ENCODE measurements at places on chromosomes 12 and 14. TPM values are rescaled to one million over a fixed set of nuclear protein-coding genes. Genes with fewer than 3 reads are reported as not detected.

ERP27 gene
- polyA plus RNA-seq = 0.64 TPM

FAM90A1 gene
- not detected for polyA plus RNA-seq

RAD51AP1 gene
- polyA plus RNA-seq = 6.0 TPM

- no peaks in the 10 kb centered on the region for H3K4me1 ChIP-seq
- no peak overlapping the region for H3K4me3 ChIP-seq
- no peak for DNase-seq
- no peaks in the 10 kb centered on the region for H3K36me3 ChIP-seq
Observed at GRCh38 chr14:97644365-97644764, 847.2 kb downstream of the VRK1 start.

- no peaks in the 10 kb centered on the region for H3K27me3 ChIP-seq
- H3K4me1 ChIP-seq = peaks cover 28% of the 10 kb centered on the region
- DNase-seq = no peak
- no peak overlapping the region for H3K4me3 ChIP-seq
Observed at GRCh38 chr14:61099216-61099835, 118.3 kb downstream of the SLC38A6 start.

GRCh38 chr14:69573831-69574262 lies 824 bp downstream of the CCDC177 start:
- DNase-seq = no peak
- no peaks in the 10 kb centered on the region for H3K36me3 ChIP-seq

CLEC4D gene
- not detected for polyA plus RNA-seq

GRCh38 chr14:74014299-74014698 lies 4.8 kb downstream of the ENTPD5 start:
- no peak for DNase-seq
- no peak overlapping the region for H3K27ac ChIP-seq
- H3K36me3 ChIP-seq = no peaks in the 10 kb centered on the region
- H3K4me1 ChIP-seq = no peaks in the 10 kb centered on the region
- no peaks in the 10 kb centered on the region for H3K27me3 ChIP-seq
- no peak overlapping the region for H3K4me3 ChIP-seq

LMNTD1 gene
- 0.32 TPM for polyA plus RNA-seq

DNA sequence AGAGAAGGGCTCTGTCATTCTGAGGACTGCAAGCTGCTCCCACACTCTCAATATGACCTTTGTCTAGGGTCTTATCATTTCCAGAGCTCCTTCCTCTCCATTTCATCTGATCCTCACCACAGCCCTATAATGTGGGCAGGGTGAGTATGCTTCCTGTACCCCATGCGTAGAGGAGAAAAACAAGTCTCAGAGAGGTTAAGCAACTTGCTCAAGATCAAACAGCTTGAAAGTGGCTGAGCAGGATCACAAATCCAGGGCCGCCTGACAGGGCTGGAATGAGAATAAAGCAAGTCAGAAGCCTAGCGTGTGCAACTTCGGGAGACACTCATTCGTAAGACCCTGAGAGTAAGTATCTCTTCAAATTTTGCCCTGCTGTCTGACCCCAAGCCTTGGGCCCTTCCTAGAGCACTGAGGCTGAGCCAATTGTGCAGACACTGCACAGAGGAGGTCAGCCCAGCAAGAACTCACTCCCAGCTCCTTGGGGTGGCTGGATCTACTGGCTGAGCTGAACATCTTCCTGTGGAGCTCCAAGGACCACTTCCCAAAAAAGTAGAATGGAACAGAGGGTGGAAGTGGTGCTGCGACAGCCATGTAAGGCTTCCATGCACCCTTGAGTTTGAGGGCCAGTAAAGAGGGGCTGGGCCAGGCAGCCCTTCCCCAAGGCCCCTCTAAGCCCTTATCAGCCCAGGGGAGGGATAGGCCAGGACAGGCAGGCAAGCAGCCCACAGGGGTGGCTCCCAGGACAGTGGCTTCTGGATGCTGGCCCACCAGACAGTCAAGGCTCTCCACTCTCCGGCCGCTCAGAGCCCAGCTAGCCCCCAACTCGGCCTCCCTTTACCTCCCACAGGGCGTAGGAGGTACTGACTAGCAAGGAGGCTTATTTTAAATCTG lies 10.5 kb downstream of the ZFP36L1 start:
- H3K27me3 ChIP-seq = no peaks in the 10 kb centered on the region
- no peak for DNase-seq
- H3K4me1 ChIP-seq = peaks cover 19% of the 10 kb centered on the region
- H3K4me3 ChIP-seq = no peak overlapping the region

- DNase-seq = no peak
- peak overlapping the region; percentile 99 for H3K27ac ChIP-seq
- H3K36me3 ChIP-seq = no peaks in the 10 kb centered on the region
- H3K27me3 ChIP-seq = no peaks in the 10 kb centered on the region
Observed at GRCh38 chr14:77041881-77042545, 13.5 kb upstream of the IRF2BPL start.

DNA sequence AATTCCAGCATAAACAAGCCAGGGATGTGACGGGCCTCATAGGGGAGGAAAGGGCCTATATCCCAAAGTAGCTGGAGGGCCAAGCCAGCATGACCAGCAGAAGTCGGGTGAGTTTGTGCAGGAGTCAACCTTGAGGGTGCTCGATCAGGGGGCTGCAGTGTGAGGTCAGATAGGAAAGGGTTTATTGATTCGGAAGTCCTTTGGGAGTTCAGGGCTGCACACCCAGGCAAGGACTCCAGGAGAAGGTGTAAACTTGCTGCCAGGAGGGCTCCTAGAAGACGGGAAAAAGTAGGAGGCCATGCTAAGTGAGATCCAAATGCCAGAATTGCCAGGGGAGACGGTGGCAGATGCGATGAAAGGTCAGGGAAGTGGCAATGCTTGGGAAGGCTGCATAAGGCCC lies 3.4 kb upstream of the OAS2 start:
- H3K27me3 ChIP-seq = no peaks in the 10 kb centered on the region
- no peak for DNase-seq
- no peaks in the 10 kb centered on the region for H3K36me3 ChIP-seq
- H3K4me1 ChIP-seq = no peaks in the 10 kb centered on the region

RFX4 gene
- polyA plus RNA-seq = not detected

- H3K36me3 ChIP-seq = no peaks in the 10 kb centered on the region
- DNase-seq = no peak
- H3K4me1 ChIP-seq = no peaks in the 10 kb centered on the region
- no peak overlapping the region for H3K27ac ChIP-seq
Observed at GRCh38 chr14:61891170-61891569, 128.9 kb downstream of the SNAPC1 start.

PAH gene
- not detected for polyA plus RNA-seq

TAS2R8 gene
- not detected for polyA plus RNA-seq

DNA sequence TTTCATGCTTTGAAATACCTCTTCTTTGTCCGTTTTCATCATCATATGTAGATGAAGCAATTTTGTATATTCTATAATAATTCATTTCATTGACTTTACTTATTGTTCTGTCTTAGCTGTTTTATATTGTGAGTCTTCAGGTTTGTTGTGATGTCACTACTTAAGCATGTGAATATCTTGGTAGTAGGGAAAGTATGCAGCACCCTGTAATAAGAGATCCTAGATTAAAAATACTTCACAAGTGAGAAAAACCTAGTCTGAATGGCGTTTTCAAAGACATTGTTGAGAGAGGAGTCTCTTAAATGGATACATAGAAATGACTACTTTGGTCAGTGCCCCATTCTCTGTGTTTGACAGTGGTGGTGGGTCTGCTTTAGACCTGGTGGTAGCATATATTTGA lies 61.4 kb downstream of the SLC16A7 start:
- no peak overlapping the region for H3K4me3 ChIP-seq
- H3K4me1 ChIP-seq = no peaks in the 10 kb centered on the region
- no peak overlapping the region for H3K27ac ChIP-seq
- H3K27me3 ChIP-seq = no peaks in the 10 kb centered on the region
- DNase-seq = no peak

- 0 out of 2 replicates have a peak overlapping the region, but pooled peaks have one; percentile 85 for H3K4me3 ChIP-seq
- H3K36me3 ChIP-seq = no peaks in the 10 kb centered on the region
- H3K27me3 ChIP-seq = no peaks in the 10 kb centered on the region
- peak; percentile 22 for DNase-seq
- H3K27ac ChIP-seq = no peak overlapping the region
- no peaks in the 10 kb centered on the region for H3K4me1 ChIP-seq
Observed at GRCh38 chr12:57630891-57631433, 2.0 kb downstream of the B4GALNT1 start.

DNA sequence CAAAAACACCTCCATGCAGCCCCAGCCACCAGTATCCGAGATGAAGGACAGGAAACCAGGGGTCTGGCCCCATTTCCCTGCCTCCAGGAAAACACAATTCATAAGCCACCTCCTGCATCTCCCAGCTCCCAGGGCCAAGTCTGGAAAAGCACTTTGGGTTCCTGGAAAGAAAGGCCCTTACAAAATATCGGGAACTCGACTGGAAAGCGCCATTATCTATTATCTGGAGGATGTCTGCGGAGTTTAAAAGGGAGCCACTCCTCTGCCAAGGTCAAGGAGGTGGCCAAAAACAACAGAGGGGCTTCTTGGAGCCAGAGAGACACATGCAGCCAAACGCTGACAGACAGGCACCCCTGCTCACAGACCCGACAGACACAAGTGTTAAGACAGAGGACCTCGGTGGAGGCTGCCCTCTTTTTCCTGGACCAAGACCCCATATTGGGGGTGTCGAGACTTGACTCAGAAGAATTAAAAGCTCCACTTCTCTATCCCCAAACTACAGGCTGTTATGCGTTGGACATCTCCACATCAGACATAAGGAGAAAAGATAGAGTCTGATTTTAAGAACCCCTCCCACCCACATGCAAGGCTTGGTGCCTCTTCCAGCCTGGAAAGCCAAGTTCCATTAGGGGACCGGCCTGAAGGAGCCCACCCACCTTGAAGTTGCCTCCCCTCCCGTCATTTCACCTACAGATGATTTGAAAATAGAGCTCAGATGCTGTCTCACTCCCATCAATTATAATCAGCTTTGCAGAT lies 9.6 kb downstream of the ACTN1 start:
- H3K36me3 ChIP-seq = peaks cover 35% of the 10 kb centered on the region
- no peaks in the 10 kb centered on the region for H3K27me3 ChIP-seq
- peak; percentile 40 for DNase-seq
- H3K4me3 ChIP-seq = no peak overlapping the region
- H3K27ac ChIP-seq = peak overlapping the region; percentile 46

DNA sequence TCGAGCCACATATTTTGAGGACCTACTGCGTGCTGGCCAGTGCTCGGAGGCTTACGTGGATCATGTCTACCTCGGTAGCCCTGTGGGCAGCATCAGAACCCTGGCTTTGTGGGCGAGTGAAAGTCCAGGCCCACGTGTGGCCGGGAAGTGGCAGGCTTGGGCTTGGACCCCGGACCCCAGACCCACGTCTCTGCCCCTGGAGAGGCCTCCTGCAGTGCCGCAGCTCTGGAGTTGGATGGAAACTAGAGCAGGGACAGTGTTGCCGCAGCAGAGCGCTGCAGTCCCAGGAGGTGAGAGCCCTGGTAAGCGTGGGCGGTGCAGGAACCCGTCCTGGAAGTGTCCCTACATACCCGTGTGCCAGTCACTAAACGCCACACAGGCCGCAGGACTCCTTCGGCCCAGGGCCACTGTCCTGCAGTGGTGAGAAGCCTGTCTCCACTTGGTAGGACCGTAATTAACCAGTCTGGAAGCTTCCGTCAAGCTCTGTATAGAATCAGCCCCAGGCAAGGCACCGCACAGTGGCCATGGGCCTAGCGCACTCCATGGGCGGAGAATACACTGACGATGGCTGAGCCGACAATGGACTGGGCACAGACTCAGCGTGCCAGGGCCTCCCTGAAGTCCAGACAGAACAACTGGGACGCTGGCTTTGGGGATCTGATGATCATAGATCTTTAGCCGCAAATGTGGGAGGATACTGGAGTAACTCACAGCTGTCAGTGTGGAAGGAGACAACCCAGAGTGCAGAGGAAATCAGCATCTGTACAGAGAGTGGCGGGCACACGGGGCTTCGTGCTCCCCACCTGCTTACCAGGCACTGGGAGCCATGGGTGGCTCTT lies 219.5 kb downstream of the KIF26A start:
- H3K27ac ChIP-seq = no peak overlapping the region
- no peaks in the 10 kb centered on the region for H3K36me3 ChIP-seq
- no peaks in the 10 kb centered on the region for H3K27me3 ChIP-seq
- H3K4me1 ChIP-seq = no peaks in the 10 kb centered on the region
- DNase-seq = peak; percentile 29

GRCh38 chr14:99579120-99579836 lies 24.7 kb downstream of the CCDC85C start:
- H3K36me3 ChIP-seq = no peaks in the 10 kb centered on the region
- H3K4me3 ChIP-seq = no peak overlapping the region
- H3K4me1 ChIP-seq = peaks cover 73% of the 10 kb centered on the region
- H3K27me3 ChIP-seq = no peaks in the 10 kb centered on the region
- H3K27ac ChIP-seq = no peak overlapping the region

DNA sequence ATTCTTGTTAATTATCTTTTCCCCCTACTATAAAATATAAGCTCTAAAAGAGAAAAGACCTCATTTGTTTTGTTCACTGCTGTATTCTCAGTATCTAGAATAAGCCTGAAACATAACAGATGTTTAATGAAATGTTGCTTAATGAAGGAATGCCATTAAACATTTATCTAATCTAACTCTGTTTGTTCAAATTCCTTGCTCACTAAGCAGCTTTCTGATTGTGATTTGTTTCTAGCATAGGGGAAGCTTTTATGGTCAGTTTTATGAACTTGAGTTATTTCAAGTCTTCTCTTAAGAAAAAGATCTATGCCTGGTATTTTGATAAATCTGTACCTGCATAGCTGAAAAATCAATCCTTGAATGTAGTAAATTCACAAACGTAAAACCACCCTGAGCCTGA lies 308.6 kb downstream of the CCDC91 start:
- peaks cover 2% of the 10 kb centered on the region for H3K36me3 ChIP-seq
- no peaks in the 10 kb centered on the region for H3K4me1 ChIP-seq
- H3K4me3 ChIP-seq = no peak overlapping the region
- H3K27me3 ChIP-seq = no peaks in the 10 kb centered on the region

SIX1 gene
- polyA plus RNA-seq = 52.1 TPM

GRCh38 chr14:41606282-41606531 lies 469 bp upstream of the LRFN5 start:
- H3K36me3 ChIP-seq = no peaks in the 10 kb centered on the region
- peaks cover 37% of the 10 kb centered on the region for H3K27me3 ChIP-seq
- H3K4me3 ChIP-seq = peak overlapping the region; percentile 46
- no peak for DNase-seq
- H3K4me1 ChIP-seq = no peaks in the 10 kb centered on the region

DNA sequence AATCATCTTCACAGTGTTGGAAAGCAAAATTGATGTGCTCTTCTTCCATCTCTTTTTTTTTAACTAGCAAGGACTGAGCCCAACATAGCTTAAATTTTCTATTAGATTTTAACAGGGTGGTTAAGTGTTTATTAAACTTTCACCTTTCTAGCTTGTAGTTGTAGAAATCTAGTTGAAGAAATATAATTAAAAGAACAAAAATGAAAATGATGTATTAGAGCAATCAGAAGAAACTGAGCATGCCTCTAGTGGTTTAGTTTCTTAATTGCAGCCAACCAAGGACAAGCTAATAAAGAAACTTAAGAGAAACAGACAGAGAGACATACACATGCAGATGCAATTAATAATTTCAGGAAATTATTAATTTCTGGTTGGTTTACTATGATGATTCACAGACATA lies 673.0 kb upstream of the LMO3 start:
- H3K27ac ChIP-seq = no peak overlapping the region
- no peak for DNase-seq
- H3K4me1 ChIP-seq = no peaks in the 10 kb centered on the region
- no peaks in the 10 kb centered on the region for H3K36me3 ChIP-seq
